Dorsolateral prefrontal cortex (tissue), 122 donors: ENCODE measurements at places on chromosomes 5 and 9. TPM values are rescaled to one million over a fixed set of nuclear protein-coding genes. Genes with fewer than 3 reads are reported as not detected.

- no peak for DNase-seq
These were observed 79.6 kb downstream of the PHAX start for GRCh38 chr5:126680191-126680817.

The TGFBI gene
- 4.4 TPM for total RNA-seq

The MYMK gene
- total RNA-seq, result not detected

The PTGER4 gene
- 0.49 TPM for total RNA-seq

DNA sequence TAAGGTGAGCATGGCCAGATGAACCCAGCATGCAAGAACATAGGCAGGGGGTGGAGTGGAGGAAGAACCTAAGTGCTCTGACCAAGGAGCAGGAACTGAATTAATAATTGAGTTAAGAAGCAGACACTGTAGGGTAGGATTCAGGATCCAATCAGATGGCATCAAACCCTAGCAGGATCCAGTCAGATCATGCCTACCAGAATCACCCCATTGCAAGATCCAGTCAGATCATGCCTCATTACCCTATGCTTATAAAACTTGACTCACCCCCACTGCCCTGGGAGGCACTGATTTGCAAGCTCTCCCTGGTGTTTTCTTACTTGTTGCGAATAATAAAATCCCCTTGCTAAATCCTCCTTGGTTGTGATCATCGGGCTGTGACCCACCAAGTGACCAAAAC, 19.7 kb downstream of the TUSC1 start:
- no peak for DNase-seq

- no peak for DNase-seq
These were observed 16.4 kb upstream of the ANXA6 start for GRCh38 chr5:151173711-151174611.

The RASGEF1C gene
- 15.6 TPM for total RNA-seq

The ABLIM3 gene
- 28.7 TPM for total RNA-seq

DNA sequence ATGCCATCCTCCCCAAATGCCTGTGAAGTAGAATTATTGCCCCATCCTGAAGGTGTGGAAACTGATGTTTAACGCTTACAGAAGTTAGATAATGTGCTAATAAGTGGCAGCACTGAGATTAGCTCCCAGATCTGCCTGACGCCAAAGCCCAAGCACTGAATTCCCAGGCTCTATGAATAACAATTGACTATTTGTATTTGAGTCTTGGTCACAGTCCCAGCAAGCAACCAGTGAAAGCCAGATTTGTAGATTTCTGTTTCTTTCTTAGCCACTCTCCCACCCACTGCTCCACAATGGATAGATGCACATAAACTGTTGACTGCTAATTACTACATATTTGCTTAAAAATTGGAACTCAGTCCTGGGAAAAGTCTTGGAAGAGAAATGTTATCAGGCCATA, 34.4 kb downstream of the FAM240B start:
- DNase-seq, result no peak

DNA sequence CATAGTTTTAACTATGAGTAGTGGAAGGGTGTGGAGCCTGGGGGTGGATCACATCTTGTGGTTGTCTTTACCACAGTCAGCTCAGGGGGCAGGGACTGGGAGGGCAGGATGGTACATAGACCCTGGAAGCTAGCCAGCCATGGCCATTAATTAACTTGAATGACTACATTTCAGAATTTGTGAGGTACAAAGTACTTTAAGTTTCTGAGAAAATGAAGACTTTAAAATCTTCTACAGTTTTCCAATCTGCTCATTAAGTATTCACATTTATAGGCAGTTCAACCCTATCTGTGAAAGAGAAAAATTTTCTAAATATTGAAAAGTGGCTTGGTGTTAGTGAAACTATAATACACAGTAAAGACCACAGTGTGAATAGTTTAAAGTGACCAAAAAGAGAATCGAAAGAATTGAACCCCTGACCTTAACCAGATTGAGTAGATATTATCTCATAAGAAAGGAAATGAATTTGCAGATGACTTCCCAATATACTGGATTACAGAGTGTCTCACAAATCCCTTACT, 234.2 kb upstream of the MEF2C start:
- DNase-seq, result no peak

The GBGT1 gene
- total RNA-seq, result 13.9 TPM

DNA sequence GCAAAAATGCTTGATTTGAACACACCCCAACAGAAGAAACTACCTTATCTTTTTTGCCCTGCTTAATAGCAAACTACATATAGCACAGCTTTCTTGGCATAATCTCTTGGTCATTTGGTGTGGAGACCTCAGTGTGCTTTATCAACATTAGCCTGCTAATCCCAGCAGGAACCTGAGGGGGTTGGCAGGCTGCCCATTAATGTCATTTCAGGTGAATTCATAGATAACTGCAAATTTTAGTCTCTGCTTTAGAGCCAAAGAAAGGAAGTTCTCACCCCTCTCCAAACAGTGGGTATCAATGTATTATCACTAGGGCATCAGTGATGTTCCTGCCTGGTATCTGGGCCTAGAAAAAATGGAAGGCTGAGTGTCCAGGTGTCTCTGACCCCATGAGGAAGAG, 489.0 kb downstream of the NTRK2 start:
- no peak for DNase-seq

DNA sequence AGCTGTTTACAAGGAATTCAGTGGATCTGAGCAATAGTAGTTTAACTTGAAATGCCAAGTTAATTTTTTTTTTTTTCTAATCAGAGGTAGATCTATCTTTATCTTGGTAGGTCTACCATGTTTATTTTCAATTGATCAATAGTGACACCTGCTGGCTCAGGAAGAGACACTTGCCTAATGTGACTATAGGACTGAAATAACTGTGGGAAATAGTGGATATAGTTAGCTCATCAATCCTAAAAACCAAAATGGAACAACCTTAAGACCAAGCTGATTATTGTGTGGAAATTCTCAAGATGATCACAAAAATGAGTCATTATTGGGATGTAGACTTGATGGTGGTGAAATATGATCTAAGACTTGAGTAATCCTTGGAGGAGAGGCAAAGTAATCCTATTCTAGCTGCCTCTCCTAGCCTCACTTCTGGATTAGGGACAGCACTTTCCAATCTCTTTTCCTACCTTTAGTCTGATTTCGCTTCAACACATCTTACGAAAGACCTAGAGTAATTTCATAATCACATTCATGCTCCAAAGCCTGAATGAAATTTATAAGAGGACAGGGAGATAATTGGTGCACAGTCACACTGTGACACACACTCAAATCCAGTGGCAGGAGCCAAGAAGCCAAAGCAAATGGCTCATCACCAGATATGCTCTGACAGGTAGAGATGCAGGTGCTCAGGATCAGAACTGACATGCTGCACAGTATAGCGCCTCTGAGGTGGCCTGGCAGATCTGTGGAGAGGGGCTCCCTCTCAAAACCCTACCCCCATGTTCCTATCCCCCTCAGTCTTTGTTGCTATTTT, 156.3 kb downstream of the HMHB1 start:
- no peak for DNase-seq

- DNase-seq, result no peak
These were observed 1.3 kb upstream of the ST8SIA4 start for GRCh38 chr5:100904259-100904861.

- DNase-seq, result no peak
These were observed 335.7 kb downstream of the NSG2 start for GRCh38 chr5:174381241-174381640.

DNA sequence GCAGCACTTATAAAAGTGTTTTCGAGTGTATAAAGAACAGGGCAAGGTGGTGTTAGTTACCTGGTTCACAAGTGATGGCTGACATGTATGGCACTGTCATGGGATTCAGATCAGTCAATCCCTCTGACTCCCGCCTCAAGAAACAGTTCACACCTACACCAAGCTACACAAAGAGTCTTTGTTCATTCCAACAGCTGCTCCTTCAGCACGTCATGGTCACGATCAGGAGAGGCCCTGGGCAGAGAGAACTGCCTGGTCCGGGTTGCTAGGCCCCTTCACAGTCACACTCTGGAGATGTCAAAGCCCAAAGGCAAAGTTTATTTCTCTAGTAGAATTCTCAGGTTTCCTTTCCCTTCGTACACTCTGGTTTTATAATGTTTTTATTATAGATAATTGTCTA, 426.7 kb downstream of the ZSWIM6 start:
- no peak for DNase-seq

DNA sequence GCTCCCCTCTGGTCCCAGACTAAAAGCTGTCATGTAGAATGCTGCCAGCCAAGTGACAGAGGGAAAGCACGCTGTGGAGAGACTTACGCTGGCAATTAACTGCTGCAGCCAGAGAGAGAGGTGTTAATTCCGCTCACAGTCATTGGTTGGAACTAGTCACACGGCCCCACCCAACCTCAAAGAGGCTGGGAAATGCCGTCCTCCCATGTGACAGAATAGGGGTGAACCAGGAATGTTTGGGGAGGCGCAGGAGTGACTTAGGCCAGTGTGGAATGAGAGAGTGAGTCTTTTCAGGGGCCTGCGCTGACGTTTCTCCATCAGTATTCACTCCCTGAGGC, 87.6 kb downstream of the AMBP start:
- DNase-seq, result no peak

The SPATA31E1 gene
- not detected for total RNA-seq

DNA sequence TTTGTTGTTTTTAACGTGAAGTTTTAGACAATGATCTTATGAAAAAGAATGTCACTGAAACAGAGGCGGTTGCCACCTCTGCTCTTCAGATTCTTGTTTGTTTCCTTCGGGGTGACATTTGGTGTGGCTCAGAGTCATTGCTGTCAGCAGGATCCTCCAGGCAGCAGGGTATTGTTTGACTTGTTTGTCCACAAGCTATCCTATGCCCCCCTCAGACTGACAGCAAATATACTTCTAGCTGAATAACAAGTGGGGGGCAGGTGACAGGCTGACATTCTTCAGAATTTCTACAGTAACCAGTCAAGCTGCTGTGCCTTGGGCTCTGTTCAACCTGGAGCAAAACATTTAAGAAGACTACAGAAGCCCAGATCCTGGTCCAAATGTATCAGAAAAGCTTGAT, 383.3 kb downstream of the YTHDC2 start:
- no peak for DNase-seq

The HAPLN1 gene
- total RNA-seq, result 3.8 TPM

GRCh38 chr9:8315211-8315610, 515.6 kb upstream of the DMAC1 start:
- DNase-seq, result no peak

GRCh38 chr9:135281151-135281550, 193.7 kb downstream of the OLFM1 start:
- no peak for DNase-seq

DNA sequence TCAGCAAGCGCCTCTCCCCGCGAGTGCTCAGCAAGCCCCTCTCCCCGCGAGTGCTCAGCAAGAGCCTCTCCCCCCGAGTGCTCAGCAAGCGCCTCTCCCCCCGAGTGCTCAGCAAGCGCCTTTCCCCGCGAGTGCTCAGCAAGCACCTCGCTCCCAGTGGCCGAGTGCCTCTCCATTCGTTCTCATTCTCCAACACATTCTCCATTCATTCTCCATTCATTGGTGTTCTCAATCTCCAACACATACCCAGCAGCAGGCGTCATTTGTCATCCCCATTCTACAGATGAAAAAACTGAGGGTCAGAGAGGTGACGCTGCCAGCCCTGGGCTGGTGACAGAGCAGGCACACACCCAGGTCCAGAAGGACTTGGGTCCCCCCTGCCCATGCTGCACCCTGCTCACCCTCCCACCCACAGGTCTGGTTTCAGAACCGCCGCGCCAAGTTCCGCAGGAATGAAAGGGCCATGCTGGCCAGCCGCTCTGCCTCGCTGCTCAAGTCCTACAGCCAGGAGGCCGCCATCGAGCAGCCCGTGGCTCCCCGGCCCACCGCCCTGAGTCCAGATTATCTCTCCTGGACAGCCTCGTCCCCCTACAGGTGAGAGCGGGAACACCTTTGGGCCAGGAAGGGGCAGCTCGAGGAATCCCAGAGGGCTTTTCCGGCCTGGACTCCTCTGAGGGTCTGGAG, 32.5 kb downstream of the PTGES start:
- no peak for DNase-seq

DNA sequence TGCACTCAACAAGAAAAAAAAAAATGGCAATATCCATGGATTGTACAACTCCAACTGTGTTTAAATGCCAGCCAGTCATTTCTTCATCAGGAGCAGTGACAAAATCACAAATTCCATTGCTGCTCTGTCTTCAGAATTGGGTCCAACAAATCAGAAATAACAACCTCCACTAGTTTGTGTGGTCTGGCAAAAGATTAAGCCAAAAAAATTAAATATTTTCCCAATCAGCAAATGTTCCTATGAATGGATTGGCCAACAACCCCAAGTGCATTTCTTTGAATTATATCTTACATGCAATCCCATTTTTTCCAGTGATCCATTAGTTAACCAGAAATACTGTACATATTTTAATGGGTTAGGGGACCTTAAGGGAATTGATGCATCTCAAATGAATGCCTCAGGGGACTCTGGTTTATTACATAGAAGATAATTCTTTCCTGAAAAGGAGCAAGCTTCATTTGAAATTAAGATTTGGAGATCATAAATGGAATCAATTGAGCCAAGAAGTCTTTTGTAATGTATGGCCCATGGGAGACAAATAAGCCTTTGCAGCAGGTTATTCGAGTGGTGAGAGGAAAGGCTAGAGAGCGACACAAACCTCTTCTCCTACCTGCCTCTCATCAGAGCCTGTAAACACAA, 131.8 kb downstream of the TLE1 start:
- DNase-seq, result no peak

- peak; percentile 90 for DNase-seq
These were observed 54.8 kb upstream of the CDKN2AIPNL start for GRCh38 chr5:134466241-134467069.

The SVEP1 gene
- total RNA-seq, result 8.5 TPM

GRCh38 chr9:479304-479970, 264.8 kb downstream of the DOCK8 start:
- no peak for DNase-seq

DNA sequence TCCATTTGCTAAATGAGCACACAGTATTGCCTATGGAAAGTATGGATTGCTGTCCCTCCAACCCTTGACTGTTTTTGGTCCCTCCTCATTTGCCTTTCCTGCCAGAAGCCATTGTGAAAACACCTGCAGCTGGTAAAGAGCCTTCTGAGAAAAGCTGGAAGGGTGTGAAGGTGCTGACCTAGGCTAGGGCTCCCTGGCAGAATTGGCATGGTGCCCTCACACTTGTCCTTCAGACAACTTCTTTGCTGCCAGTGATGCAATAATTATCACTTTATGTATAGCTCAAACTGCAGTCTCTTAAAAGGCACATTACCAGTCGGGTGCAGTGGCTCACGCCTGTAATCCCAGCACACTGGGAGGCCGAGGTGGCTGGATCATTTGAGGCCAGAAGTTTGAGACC, 4.2 kb downstream of the TXNDC15 start:
- DNase-seq, result no peak

- DNase-seq, result no peak
These were observed 18.5 kb upstream of the GLIS3 start for GRCh38 chr9:4318326-4318725.

- DNase-seq, result no peak
These were observed 8.3 kb upstream of the TGFBI start for GRCh38 chr5:136020383-136021015.

The SPAG8 gene
- 9.3 TPM for total RNA-seq

- no peak for DNase-seq
These were observed 20.2 kb upstream of the BARHL1 start for GRCh38 chr9:132562306-132562573.

DNA sequence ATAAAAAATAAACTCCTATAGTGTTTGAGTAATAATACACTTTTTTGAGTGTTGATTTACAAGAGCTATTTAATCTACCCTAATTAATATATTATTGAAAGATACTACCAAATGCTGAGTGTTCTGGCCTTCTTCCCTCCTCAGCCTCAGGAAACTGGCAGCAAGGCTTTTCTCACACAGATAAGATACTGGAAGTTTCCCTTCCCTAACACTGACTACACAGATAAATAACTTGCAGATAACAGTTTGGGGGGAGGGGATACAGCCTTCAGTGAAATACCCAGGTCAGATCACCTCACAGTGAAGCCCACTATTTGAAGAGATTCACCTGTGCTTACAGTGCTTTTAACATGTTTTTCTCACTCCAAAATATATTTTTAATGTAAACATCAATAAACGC, 1.6 kb upstream of the NIPSNAP3A start:
- no peak for DNase-seq
